ENCODE measurements at places on chromosomes 7 and 10.

- no peak overlapping the region for H3K4me3 ChIP-seq
- no peak overlapping the region for H3K27ac ChIP-seq
- H3K27me3 ChIP-seq, result no peaks in the 10 kb centered on the region
- H3K36me3 ChIP-seq, result no peaks in the 10 kb centered on the region
Measured at GRCh38 chr10:109966961-109967738, 40.6 kb upstream of the ADD3 start.

DNA sequence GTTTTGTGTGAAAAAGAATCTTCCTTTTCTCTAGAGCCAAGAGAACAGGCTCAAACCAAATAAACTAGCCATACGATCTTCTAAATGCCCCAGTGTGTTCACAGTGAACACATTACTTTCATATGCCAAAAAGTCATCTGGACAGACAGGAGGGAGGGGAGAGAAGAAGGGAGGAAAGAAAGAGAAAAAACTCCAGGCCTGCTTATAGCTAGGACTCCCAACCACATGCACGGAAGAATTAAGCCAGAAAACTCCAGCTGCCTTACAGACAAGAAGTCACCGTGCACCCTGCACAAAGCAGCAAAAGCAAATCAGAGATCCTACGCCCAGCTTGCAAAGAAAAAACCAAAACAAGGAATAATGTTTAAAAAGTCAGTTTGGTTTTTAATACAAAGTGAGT is 34.3 kb downstream of the SNX8 start:
- H3K27me3 ChIP-seq, result no peaks in the 10 kb centered on the region
- H3K36me3 ChIP-seq, result peaks cover 10% of the 10 kb centered on the region
- H3K4me3 ChIP-seq, result no peak overlapping the region
- no peak for DNase-seq
- peaks cover 19% of the 10 kb centered on the region for H3K4me1 ChIP-seq
- peak overlapping the region; percentile 75 for H3K27ac ChIP-seq

GRCh38 chr10:25978771-25979170 is 44.7 kb downstream of the MYO3A start:
- peaks cover 3% of the 10 kb centered on the region for H3K27me3 ChIP-seq
- H3K27ac ChIP-seq, result no peak overlapping the region
- H3K4me3 ChIP-seq, result no peak overlapping the region
- DNase-seq, result no peak
- H3K4me1 ChIP-seq, result no peaks in the 10 kb centered on the region

DNA sequence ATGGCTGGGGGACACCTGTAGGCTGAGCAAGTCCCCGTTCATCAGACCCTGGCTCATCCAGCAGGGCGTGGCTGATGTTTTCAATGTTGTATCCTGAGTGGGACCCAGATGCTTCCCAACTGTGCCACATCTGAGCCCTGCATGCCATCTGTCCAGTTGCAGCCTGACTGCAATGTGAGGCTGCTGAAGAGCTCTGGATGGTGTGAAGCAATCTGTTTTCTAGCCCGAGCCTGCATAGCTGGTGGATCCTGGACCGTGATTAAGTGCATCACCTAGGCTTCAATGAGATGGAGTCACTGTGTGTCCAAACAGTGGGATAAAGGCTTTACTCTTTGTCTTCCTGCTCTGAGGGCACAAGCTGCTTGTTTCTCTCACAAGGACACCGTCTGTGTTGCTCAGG is 99.8 kb downstream of the TCF7L2 start:
- H3K36me3 ChIP-seq, result no peaks in the 10 kb centered on the region
- no peaks in the 10 kb centered on the region for H3K4me1 ChIP-seq
- peaks cover 16% of the 10 kb centered on the region for H3K27me3 ChIP-seq

- no peak for DNase-seq
- H3K4me1 ChIP-seq, result peaks cover 2% of the 10 kb centered on the region
- H3K27me3 ChIP-seq, result no peaks in the 10 kb centered on the region
- H3K27ac ChIP-seq, result peak overlapping the region; percentile 50
Measured at GRCh38 chr7:66790196-66790595, 49.7 kb downstream of the RABGEF1 start.

- H3K27me3 ChIP-seq, result peaks cover 6% of the 10 kb centered on the region
Measured at GRCh38 chr7:66202441-66202840, 2.7 kb upstream of the TPST1 start.

DNA sequence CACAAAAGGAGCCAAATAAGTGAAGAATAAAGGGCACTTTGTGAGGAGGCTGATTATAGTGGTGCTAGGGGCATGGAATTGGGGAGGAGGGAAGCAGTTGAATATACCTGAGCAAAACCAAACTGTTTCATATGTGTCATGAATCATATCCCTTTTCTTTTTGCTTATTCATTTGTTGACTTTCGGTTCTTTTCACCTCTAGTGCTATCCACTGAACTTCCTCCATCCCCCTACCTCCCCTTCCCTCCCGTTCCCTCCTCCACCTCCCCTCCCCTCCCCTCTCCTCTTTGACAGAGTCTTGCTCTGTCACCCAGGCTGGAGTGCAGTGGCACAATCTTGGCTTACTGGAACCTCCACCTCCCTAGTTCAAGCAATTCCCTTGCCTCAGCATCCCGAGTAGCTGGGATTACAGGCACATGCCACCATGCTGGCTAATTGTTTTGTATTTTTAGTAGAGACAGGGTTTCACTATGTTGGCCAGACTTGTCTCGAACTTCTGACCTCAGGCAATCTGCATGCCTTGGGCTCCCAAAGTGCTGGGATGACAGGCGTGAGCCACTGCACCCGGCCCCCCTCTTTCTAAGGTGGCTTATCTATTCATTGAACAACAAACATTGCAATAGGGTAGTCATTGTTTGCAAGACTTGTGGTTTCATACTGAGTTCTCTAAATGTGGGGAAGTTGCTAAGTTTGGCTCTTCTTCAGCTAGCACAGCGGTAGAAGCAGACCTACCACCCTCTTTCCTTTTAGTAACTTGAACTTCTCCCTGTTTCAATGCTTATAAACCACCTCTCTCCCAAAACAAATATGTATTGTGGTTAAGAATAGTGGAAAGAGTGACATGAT is 150.4 kb upstream of the PRPS1L1 start:
- peaks cover 36% of the 10 kb centered on the region for H3K4me1 ChIP-seq
- H3K27me3 ChIP-seq, result peaks cover 2% of the 10 kb centered on the region
- peak overlapping the region; percentile 78 for H3K4me3 ChIP-seq
- peaks cover 7% of the 10 kb centered on the region for H3K36me3 ChIP-seq

GRCh38 chr7:55570939-55571338 is 1.4 kb downstream of the VOPP1 start:
- DNase-seq, result no peak
- H3K27ac ChIP-seq, result peak overlapping the region; percentile 95
- H3K27me3 ChIP-seq, result no peaks in the 10 kb centered on the region
- peak overlapping the region; percentile 91 for H3K4me3 ChIP-seq
- peaks cover 7% of the 10 kb centered on the region for H3K36me3 ChIP-seq
- H3K4me1 ChIP-seq, result peaks cover 53% of the 10 kb centered on the region

DNA sequence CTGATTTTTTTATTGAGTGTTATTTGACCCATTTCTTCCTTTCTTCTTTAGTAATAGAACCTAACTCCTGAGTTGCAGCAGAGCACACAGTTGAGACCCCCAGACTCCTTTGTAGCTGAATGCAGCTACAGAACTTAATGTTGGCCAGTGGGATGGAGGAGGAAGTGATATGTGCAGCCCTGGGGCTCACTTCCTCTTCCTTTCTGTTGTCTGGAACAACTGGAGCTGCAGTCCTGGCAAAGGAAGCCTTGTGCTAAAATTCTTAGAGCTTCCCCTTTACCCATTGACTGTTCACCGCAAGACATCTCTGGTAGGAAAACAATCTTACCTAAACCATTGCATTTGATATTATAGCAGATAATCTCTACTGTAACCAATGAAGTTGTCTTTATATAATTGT is 86.6 kb downstream of the ITGB8 start:
- no peaks in the 10 kb centered on the region for H3K4me1 ChIP-seq
- no peaks in the 10 kb centered on the region for H3K36me3 ChIP-seq
- H3K4me3 ChIP-seq, result no peak overlapping the region

Measured in memory B cell (primary cell).